ENCODE measurements at places on chromosomes 5 and 9. TPM values are rescaled to one million over a fixed set of nuclear protein-coding genes. Genes with fewer than 3 reads are reported as not detected.

Gene SNAPC3
- 38.1 TPM for total RNA-seq

DNA sequence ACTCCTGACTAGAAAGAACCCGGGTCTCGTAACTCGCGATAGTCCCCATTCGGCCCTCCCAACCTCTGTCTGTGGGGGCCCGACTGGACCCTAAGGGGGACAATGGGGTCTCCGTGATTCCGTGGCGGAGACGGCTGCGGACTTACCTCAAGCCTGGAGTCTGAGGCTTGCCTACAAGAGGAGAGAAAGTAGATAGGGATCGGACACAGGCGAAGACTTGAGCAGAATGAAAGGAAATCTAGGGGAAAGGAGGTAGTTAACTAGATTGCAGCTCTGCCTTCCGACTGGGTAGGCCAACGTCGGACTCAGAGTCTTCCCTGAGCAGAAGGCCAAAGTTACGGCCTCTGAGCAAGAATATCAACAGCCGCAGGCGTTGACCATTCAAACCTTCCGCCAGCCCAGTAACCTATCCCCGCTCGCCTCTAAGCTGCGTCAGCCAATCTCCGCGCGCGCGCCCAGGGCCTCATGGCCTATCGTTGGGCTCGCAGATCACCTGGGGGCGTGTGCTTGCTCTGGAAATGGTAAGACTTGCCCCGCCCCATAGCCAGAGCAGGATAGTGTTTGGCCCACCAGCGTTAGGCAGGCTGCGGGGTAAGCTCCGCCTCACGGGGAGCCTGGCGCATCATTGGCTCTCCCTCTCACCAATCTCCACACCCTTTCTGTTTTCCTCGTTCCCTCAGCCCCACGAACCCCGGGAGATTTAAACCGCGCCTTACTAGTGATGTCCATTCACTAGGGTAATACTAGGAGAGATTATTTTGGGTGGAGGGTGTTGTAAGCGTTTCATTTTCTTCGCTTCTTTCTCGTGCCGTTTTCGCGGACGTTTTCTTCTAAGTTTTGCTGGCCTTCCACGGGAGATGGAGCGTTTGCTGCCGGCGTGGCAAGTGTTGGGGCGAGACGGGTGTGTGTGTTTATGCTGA is at the start of gene CDC25C:
Gene CDC25C, minus strand, starts transcription at position 356 of the 920 bp plus-strand sequence. CDS start 624 bp downstream, outside the sequence.
- peak; percentile 99 for DNase-seq

- no peak for DNase-seq
Observed at GRCh38 chr5:6602441-6602840, 30.4 kb downstream of the NSUN2 start.

Gene SLC26A2
- 30.2 TPM for total RNA-seq

DNA sequence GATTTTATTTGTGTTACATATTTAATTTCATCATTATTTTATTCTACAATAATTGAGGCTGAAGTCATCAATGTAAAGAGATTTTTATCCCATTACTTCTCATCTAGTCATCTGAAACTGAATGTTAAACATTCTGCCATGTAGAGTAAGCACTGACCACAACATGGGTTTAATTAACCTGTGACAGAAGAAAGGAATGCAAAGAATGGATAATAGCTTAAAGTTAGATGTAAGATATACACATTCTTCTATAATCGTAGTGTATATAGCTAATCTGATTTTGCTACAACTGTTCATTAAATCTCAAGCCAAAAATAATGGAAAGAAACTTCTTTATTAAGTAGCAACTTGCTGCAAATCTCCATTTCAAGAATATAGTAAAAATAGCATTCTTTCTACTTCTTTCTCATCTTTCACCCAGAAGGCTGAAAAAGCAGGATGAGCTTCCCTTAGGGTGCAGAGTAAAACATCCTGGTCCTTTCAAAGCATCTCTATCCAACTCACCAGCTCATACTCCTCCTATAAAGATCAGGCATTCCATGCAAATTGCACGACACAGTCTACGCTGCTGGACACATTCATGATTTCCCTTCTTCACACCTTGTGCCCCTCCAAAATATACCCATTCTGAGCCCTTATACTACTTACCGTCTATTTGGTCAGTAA is 115.2 kb downstream of the EFNA5 start:
- DNase-seq: no peak
